Naive thymus-derived CD4-positive, alpha-beta T cell (primary cell): ENCODE measurements at places on chromosomes 12 and 14. TPM values are rescaled to one million over a fixed set of nuclear protein-coding genes. Genes with fewer than 3 reads are reported as not detected.

The MLEC gene
- 41.6 TPM for polyA plus RNA-seq

The EFS gene
- not detected for polyA plus RNA-seq

The PSME2 gene
- polyA plus RNA-seq: 435 TPM

The RHOJ gene
- not detected for polyA plus RNA-seq

The KRT75 gene
- not detected for polyA plus RNA-seq

The RBP5 gene
- polyA plus RNA-seq: not detected

The LMNTD1 gene
- polyA plus RNA-seq: not detected

The CDC42BPB gene
- 0.34 TPM for polyA plus RNA-seq

The PIP4P1 gene
- polyA plus RNA-seq: 38.5 TPM

The CABP1 gene
- not detected for polyA plus RNA-seq

The MGP gene
- not detected for polyA plus RNA-seq

The RDH5 gene
- 1.3 TPM for polyA plus RNA-seq

- no peak for DNase-seq
These were observed 70.9 kb downstream of the TBK1 start for GRCh38 chr12:64522807-64523206.

DNA sequence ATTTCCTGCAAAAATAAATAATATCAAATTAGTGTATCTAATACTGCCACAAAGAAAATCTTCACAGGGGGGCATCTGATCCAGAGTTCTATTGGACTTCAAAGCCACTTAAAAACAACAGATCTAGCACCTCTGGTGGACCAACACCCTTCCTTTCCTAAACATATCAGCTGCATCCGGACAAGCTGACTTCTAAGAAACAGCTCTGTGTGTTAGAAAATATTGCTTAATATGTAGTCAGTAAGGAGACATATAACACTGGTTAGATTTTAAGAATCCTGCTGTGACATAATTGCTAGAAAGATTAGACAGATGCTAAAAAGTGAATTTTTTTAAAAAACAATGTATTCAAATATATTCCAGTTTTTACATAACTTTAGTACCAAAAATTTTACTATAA, 61.1 kb upstream of the PTPRB start:
- no peak for DNase-seq

- no peak for DNase-seq
These were observed 35.8 kb downstream of the MTHFD1 start for GRCh38 chr14:64423987-64424386.

DNA sequence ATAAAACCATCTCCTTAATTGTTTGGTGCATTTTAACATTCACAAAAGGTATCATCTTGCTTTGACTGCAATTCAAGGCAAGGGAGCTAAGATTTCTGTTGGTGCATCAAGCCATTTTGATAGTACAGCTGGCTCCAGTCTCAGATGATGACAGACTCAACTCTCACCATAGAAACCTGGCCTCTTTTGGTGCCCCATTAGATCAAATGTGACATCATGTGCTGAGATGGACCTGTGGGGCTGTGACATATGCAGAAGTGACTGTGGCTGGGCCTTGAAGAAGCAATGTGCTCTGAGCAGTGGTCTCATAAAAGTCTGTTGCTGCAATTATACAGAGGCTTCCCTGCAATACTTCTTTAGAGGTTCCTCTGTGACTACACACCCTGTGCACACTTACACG, 88.4 kb downstream of the SLC2A13 start:
- no peak for DNase-seq

GRCh38 chr12:23895792-23896218, 53.7 kb downstream of the SOX5 start:
- no peak for DNase-seq

DNA sequence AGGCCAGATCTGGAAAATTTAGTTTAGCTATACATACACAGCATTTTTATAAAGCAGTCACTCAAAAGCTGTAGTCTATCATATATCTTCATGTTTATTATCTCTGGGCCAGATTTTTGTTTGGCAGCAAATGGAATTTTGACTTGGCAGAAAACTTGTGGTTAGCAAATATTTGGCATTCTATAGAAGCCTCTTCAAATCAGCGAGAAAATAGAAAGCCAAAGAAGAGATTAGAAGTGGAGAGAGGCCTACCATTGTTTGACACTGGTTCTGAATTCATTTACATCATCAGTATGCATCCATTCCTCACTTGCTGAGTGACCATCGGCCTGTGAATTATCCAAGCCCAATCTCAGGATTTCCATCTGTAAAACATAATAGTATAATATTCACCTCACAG, 1077.6 kb downstream of the GALC start:
- DNase-seq: no peak

- DNase-seq: no peak
These were observed 11.0 kb upstream of the IRF2BPL start for GRCh38 chr14:77039285-77040058.

DNA sequence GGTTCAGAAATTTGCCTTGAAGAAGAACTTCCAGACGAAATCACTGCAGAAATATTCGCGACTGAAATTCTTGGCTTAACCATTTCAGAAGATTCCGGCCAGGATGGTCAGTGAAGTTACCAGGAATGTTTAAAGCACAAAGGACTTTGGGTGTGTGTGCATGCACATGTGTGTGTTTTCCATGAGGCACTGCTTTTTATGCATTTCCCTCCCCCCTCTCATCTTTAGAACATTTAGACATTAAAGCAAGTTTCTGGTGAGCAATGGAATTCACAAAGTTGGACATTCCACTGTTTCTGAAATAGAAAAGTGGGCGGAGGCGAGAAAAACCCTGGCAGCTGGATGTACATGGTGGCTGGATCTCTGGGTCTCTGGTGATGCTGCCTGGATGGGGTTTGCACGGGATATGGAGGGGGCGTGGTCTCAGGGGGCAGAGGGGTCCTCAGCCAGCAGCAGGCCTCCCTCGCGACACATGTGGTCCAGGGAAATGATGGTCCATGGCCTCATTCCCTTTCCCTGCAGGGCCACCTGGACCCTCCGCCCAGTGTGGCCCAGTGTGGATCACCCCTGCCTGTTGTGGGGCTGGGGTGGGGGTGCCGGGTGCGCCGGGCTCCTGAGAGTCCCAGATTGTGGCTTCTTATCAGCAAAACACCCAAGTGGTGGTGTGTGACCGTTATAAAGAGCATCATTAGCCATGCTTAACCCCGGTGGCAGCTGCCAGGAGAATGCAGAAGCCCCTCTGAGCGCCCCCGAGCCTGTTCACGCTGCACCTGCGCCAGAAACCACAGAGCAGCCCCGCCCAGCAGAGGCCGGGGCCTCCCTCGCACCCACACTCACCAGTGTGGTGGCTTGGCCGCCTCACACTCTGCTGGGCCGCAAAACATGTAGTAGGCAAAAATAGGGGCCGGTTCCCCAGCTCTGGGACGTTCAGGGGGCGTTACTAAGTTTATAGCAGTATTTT, 17.8 kb upstream of the BCL7A start:
- DNase-seq: no peak

- DNase-seq: no peak
These were observed 9.4 kb downstream of the WASHC4 start for GRCh38 chr12:105116969-105117368.

DNA sequence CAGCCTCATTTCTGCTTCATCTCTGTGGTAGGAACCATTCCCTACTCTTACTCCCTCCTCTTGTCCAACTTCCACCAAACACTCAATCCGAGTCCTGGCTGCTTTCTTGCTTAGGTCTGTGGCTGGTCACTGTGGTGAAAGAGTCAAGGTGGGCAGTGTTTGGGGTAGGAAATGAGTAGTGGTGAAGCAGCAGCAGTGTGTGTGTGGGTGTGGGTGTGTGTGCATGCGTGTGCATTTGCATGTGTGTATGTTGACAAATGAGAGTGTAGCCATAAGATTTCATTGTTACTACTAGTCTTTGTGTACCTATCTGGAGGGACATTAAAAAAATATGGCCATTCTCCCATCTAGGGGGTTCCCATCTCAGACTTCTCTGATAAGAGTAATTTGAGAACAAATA, 78.6 kb upstream of the SCN8A start:
- no peak for DNase-seq

DNA sequence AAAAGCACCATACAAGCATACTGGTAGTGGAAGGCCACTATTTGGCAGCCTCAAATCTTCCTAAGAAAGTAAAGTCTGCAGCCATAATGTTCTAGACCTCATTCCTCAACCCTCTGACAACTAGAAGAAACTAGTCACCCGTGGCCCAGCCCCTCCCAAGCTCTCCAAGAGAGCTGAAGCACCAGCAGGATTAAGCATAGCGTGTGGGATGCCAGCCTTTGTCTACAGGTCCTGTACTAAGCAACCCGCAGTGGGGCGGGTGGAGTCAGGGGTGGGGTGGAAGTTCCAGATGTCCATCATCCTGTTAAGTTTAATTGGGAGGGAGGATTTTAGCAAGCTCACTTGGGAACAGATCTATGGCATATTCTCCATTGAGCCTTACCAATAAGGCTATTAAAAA, 14.2 kb downstream of the SLC11A2 start:
- no peak for DNase-seq

GRCh38 chr14:64515053-64515452, 10.5 kb downstream of the ZBTB1 start:
- DNase-seq: no peak

DNA sequence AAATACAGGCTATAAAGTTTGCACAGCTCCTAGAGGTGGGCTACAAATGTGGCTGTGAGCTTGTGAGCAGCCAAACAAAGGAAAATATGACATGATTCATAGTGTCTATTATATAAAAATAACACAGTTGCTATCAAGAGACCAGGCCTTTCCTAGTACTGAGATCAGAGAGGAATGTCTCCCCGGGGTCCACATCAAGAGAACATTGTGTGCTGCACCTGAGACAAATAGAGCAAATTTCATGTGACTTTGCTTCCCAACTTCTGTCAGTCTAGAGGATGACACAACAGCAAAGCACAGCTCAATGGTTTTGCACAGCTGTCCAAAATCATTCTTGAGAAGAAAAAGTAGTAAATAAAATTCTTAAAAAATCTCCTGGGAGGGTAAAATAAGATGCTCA, 297.5 kb upstream of the PRKD1 start:
- no peak for DNase-seq

- no peak for DNase-seq
These were observed 116.6 kb upstream of the PZP start for GRCh38 chr12:9324782-9325181.

- no peak for DNase-seq
These were observed 30.0 kb downstream of the NUMB start for GRCh38 chr14:73428353-73428824.

DNA sequence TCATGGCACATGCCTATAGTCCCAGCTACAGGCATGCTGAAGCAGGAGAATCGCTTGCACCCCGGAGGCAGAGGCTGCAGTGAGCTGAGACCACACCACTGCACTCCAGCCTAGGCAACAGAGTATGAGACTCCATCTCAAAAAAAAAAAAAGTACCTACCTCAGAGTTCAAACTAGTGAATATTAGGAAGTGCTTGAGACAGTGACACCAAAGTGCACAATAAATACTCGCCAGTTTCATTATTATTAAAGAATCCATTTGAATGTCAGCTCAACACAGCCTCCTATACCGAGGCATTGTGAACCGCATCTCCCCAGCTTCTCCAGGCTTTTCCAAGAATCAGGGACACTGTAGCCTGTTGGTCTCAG, 5.0 kb downstream of the GAPDH start:
- no peak for DNase-seq

GRCh38 chr12:117334051-117334450, 27.4 kb downstream of the NOS1 start:
- DNase-seq: no peak

- no peak for DNase-seq
These were observed 788.6 kb upstream of the NOVA1 start for GRCh38 chr14:27386391-27386790.

- DNase-seq: no peak
These were observed 77.5 kb downstream of the PELI2 start for GRCh38 chr14:56195704-56196103.

DNA sequence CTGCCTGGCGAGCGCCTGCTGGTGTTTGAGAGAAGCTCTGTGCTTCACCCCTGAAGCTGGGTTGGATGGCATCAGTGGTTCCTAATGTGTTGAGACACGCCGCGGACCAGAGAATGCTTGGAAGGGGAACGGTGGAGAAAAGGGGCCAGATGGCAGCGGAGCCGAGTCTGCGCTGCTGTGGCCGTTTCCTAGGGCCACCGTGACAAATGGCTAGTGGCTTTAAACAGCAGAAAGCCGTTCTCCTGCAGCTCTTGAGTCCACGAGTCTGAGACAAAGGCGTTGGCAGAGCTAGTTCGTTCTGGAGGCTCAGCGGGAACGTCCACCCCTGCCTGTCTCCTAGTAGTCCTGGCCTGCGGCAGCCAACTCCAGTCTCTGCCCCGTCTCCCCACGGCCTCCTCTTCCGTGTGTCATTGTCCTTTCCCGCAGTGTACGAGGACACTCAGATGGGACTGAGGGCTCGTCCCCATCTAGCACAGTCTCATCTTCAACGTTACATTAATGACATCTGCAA, 103.6 kb downstream of the ADGRD1 start:
- no peak for DNase-seq
